ENCODE measurements at places on chromosomes 3 and 15.

DNA sequence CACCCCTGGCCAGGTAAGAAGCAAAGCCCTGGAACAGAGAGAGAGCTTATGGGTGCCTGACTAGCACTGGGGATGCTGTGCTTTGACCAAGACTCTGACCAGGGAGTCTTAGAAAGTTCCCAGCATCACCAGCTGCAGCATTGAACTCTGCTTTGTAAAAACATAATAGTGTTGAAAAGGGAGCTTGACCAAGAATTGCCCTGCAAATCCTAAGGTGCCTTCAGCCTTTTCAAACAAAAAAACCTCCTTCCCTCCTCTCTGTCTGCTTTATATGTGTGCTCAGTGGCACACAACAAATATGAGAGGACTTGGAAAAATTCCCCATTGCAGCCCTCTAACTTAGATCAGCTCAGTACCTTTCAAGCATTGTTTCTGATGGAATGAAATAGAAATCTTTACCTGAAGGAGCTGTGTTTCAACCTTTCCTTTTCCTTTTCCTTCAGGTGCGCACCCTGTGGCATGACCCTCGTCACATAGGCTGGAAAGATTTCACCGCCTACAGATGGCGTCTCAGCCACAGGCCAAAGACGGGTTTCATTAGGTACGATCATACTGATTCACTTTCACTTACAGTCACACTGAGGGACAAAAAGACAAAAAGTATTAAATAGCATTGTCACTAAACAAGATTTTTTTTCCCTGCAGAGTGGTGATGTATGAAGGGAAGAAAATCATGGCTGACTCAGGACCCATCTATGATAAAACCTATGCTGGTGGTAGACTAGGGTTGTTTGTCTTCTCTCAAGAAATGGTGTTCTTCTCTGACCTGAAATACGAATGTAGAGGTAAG lies 13.0 kb downstream of the THBS1 start:
- DNase-seq = no peak

GRCh38 chr3:148839805-148840204 lies 12.2 kb downstream of the CPB1 start:
- DNase-seq = no peak

DNA sequence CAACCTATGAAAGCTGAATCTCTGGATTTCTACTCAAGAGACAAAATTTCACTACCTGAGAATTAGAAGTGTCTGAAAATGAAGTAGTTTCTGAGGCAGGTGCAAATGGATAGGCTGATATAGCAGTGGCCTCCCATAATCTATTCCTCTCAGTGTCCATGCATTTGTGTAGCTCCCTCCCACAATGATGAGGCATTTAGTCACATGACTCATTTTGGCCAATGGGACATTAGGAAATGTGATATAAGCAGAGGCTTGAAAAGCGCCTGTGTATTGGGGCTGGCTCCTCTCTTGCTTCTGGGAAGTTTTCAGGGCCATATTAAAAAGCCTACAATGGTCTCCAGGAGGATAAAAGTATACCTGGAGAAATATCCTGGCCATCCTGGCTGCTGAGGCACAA lies 79.7 kb upstream of the MRPL3 start:
- no peak for DNase-seq

DNA sequence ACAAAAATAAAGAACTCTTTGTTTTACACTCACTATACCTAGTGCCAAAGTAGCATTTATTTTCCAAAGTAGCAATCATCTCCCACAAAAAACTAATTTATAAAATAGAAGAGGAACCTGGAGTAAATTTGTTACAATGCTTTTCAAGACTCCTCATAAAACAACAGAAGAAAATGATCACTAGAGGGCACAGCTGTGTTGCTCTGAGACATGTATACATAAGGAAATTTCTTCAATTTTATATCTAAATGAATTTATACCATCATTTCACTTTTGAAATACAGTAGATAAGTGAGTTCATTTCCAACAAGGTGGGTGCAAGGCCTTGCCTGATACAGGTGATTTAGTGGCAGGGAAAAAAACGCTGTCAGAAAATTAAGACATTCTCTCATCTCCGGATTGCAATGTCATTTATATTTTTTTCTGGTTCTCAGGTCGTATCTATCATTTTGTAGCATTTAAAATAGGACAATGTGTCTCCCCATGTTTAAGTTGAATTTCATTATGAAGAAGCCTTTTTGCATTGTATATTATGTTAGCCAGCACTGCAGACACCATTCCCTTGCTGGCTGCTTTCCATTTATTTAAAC lies 25.3 kb upstream of the ARHGEF26 start:
- no peak for DNase-seq

- DNase-seq = no peak
Observed at GRCh38 chr3:181327349-181327748, 337.8 kb upstream of the DNAJC19 start.

DNA sequence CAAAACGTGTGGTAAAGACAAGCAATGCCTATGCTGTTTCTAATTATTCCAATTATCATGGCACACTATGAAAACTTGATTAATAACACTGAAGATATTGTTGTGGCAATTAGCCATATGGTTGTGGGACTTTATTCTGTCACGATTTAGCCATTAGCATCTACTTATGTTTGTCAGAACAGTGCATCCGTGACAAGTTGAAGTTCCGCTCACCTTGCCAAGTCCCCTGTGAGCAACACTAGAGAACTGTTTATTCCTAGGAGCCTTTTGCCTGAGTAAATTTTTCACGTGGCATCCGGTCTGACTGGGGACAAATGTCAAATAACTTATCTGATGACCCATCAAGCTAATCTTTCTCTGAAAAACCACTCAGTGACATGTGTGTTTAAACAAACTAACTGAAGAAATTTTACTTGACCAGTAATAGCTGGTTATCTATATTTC lies 403.3 kb downstream of the TBC1D5 start:
- DNase-seq = no peak

GRCh38 chr3:10149226-10149625 lies 7.6 kb downstream of the VHL start:
- DNase-seq = no peak

DNA sequence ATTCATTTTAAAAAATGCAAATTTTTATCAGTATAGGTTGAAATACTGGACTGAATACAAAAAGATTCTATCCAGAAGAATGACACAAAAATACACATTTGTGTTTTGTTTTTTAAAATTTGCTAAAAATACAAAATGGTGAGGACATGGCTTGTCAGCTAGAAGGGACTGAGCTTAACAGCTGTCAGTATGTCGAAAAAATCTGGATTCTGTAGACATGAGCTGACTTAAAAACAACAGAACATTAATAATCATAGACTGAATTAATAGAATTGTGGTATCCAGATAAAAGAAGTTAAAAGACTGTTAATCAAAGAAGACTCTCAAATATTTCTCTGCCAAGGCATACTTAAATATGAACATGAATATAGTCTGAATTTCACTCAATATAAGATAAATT lies 244.9 kb upstream of the CBLB start:
- no peak for DNase-seq

DNA sequence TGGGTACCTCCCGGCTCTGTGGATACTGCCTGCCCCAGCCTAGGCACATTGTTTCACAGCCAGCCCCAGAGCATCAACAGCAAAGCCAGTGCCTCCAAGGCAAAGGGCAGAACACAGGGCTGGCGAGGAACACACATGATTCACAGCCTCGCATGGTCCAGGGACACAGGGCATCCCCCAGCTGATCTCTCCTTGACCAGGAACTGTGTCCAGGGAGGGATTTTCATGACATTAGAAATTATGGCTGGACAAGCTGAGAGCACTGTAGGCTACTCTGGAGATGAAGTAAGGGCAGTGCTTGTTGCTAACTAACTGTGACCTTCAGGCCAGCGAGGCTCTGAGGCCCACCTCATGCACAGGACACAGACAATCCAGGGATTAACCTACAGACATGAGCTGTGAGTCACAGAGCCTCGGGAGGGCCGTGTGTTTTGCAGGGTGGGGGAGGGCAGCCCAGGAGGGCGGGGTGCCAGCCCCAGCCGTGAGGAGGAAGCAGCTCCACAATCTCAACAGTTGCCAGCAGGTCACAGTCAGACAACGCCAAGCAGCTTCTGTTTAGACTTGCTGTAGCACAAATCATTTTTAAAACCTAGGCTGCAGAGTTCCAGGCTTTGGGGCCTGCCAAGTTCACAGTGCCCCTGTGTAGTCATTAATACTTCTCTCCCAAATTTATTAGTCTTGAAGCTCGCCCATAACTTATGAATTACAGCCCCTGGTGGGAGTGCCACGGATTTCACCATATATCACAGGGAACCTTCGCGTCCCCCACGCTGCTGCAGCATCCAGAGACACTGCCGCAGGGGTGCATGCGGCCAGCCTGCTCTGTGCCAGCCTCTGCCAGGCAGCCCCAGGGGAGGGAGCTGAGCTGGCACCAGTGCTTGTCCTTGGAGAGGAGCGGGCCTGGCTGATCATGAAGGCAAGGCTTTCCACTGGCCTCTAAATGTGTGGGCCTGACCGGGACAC lies 114.7 kb downstream of the ETFA start:
- DNase-seq = no peak

DNA sequence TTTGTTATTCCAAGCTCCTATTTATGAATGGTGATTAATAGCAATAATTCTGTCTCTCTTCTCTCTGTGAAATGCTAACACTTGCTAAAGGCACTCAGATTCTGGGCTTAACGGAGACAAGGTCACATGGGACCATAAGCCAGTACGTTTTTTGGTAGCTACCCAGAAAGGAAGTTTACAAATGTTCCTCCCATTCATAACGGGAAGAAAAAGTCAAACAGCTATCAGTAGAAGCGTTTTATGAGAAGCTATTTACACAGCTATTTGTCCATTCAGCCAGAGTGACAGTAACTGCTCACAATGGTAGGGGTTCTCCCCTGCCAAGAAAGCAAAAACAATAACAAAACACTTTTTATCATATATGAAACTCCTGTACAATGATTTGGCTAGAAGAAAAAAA lies 51.5 kb downstream of the ZMAT3 start:
- no peak for DNase-seq

DNA sequence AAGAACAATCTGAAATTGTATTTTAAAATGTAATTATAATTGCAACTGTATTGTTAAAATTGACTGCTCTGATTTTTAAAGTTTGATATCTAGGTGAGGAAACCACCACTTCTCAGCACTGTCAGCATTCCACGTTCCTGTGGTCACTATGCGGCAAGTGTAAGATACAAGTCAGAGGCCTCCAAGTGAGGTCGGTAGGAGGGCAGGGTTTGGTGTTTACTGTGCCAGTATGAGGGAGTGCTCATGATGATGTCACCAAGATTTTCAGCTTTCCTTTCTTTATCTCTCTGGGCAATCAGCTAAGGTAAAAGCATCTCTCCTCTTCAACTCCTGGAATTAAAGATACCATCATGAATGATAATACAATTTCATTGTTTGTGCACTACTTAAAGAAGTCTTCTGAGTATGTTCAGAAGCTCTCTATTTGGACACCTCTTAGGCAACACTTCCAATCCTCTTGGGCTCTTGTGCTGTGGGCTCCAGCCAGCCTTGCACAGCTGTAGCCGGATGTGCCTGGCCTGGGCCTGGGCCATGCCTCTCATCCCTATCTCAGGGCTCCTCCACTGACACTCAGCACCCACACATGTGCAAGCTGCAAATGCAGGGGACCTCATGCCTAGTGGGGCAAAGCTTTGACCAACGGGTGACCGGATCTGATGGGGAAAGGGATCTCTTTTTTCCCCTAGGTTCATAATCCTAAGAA lies 42.9 kb downstream of the CCR3 start:
- DNase-seq = peak; percentile 57

GRCh38 chr15:59995568-59996297 lies 8.4 kb upstream of the FOXB1 start:
- DNase-seq = no peak

DNA sequence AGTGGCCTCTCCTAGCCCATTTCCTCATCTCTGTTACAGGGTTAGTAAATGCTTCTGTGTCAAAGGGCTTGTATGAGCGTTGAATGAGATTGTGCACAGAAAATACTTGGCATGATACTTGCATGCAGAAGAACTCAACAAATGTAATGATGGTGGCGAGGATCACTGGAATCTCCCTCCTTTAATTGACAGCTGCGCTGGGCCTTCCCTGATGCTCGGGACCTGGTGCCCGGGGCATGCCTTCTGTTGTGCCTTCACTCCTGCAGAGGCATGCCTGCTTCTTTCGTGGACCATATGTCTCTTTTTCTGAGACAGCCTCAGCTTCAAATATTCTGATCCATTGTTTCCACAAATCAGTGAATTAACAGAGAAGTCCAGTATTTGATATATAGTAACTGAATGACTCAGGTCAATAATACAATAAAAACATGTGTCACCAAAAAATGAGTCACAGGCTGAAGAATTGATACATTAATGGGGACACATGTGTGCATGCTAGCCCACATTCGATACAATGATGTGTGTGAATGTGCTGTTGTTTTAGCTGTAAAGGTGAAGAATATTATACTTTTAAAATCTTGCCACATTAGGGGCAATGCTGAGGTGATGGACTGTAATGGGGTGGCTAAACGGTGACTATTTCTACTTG lies 243.3 kb upstream of the TBL1XR1 start:
- no peak for DNase-seq

DNA sequence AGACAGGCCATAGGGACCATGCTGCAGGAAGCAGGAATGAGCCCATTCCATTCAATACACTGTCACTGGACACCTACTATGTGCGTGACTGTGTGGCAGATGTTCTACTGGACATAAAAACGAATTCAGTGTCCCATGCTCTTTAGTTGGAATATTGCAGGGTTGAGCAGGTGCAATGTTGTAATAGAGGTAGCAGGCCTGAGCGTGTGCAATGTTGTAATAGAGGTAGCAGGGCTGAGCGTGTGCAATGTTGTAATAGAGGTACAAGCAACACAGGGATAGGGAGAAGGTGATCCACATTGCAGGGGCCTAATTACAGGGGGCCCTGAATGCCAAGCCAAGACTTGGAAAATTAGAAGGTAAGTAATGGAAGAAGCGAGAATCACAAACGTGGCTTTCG lies 261.4 kb upstream of the HES1 start:
- DNase-seq = no peak

DNA sequence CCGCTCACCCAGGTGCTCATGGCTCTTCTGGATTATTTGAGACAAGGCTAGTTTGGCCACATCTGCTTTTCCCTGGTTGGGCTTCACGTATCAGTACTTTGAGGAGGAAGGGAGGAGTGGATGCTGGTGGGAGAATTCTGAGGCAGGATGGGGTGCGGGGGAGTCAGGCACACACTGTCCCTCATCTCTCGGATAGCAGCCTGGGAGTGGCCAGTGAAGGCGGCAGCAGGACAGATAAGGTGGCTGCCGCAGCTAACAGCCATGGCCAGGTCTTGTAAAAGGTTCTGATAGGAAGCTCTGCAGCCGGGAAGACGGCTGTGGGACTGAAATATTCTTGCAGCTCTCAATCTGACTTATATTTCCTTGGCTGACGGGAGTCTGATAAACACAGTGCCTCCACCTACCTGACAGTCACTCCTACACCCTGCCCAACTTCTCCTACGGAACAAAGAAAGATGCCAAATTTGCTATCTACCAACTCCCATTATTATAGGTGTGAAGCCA lies 87.3 kb downstream of the MESD start:
- DNase-seq = no peak

Measured in stimulated activated CD4-positive, alpha-beta T cell treated with anti-CD3 and anti-CD28 coated beads, Interleukin-1b, Interleukin-23, amount 100 ng/mL, for 48 hours (primary cell).